ENCODE measurements at places on chromosomes 1 and 21.
A peak's percentile ranks its signal among the peaks of the same experiment; 100 is the strongest.

DNA sequence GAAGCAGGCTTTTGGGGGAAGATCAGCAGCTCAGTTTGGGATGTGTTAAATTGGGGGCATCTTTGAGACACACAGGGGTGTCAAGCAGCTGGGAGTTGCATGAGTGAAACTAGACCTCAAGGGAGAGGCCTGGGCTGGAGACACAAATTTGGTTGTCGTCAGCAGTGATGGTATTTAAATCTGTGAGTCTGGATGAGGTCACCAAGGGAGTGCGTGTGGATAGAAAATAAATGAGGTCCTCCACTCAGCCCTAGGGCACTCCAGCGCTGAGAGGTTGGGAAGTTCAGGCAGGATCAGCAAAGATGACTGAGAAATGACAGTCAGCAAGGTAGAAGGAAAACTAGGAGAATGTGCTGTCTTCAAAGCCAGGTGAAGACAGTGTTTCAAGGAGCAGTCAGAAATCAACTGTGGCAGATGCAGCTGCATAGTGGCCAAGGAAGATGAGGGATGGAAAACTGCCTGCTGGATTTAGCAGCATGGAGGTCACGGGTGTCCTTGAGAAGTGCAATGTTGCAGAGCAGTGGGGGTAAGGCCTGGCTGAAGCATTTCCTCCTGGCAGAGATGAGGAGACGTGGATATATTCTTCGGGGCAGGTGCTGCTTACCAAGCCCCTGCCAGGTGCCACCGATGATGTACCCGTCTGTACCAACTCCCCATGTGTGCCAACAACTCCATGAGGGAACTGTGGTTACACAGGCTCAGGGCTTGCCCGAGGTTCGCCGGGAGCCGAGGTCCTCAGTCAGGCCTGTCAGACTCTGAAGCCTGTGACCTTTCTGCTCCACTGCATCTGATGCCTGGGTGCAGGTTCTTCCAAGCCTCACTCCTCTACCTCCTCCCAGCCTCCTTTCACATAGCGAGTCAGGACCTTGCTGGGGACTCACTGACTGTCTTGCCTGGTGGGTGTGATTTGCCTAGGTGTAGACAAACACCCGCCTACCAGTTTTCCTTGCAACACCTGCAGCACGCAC lies 11.3 kb downstream of the MAP7D1 start:
- no peak for DNase-seq

DNA sequence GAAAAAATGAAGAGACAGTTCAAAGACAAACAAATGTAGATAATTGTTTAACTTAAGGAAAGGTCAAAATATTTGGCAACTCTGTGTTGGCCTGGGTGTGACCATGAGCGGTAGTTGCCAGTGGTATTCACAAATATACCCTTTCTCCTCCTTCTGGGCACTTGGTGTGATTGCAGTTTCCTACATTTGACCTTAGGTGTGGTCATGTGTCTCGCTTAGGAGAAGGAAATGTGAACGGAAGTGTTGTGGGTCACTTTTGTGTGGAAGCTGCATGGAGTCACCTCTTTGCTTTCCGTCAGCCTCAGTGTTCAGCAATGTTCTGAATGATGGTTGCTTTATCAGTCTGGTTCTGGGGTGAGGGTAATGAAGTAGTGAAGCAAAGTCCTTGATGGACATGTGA lies 3.4 kb upstream of the PCSK9 start:
- no peak for DNase-seq

DNA sequence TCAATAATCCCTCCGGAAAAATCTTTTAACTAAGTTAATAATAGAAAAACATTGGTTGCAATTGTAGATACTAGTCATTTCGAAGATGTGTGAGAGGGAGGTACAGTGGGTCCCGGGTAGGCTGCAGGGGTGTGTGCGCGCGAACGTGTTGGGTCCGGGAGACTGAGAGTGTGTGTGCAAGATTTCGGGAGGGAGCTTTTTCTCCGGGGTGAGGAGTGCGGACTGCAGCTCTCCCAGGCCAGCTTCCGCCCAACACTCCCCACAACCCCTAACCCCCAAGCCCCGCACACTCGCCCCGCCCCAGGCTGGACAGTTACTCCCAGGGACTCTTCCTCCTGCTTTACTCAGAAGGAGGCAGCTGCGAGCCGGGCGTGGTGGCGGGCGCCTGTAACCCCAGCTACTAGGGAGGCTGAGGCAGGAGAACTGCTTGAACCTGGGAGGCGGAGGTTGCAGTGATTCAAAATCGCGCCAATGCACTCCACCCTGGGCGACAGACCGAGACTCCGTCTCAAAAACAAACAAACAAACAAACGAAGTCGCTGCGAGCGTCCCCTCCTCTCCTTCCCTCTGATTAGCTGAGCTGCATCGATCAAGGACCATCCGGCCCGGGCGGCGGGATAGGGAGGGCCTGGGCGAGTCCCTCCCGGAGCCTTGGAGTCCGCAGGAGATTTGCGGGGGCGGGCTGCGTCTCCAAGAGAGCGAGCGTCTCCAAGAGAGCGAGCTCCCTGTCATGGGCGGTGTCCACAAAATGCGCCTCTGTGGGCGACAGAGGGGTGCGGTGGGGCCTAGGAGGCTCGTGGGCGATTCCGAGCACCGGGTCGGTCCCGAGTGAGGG lies 28.3 kb upstream of the PPM1J start:
- no peak for DNase-seq

DNA sequence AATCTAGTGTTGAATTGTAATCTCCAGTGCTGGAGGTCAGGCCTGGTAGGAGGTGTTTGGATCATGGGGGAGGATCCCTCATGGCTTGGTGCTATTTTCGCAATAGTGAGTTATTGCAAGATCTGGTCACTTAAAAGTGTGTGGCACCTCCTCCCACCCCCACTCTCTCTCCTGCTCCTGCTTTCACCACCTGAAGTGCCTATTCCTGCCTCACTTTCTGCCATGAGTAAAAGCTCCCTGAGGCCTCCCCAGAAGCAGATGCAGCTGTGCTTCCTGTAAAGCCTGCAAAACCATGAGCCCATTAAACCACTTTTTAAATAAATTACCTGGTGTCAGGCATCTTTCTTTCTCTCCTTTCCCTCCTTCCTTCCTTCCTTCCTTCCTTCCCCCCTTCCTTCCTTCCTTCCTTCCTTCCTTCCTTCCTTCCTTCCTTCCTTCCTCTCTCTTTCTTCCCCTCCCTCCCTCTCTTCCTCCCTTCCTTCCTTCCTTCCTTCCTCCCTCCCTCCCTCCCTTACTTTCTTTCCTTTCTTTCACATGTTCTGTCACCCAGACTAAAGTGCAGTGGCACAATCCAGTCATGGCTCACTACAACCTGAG lies 172.4 kb downstream of the C1orf21 start:
- DNase-seq: no peak

- no peak for DNase-seq
Measured at GRCh38 chr1:240701412-240701811, 89.5 kb upstream of the GREM2 start.

DNA sequence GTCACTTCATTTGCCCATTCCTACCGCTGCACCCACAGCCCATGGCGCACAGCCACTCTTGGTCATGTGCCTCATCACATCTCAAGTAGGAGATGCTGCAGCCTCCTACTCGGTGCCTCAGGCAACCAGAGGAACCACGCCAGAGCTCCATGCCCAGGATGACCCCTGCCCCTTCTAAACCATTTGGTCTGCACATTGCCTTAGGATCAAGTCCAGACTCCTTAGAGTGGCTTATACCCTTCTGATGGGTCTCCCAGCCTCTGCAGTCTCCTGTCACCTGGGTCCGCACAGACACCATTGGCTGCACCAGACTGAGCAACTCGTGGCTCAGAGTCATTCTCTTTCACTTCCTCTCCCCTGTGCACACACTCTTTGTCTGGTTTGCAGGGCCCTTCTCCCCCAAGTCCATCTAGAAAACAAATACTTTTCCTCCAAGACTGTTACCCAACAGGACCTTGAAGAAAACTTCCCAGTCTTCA lies 2.2 kb upstream of the ADORA3 start:
- DNase-seq: no peak

DNA sequence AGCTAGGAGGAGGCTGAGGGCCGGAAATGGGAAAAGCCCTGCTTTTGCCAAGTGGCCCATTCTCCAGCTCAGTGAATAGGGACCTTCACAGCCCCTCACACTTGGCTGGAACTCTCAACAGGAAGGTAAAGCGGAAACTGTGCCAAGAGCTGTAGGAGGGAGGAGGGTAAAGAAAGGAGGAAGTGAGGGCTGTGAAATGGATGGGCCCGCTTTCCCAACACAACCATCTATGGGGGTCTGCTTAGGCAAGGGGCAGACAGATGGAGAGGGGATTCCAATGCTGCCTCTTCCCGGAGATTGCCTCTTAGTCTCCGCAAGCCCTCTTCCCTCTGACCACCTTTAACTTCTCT lies 5.2 kb downstream of the INKA2 start:
- DNase-seq: no peak

- no peak for DNase-seq
Measured at GRCh38 chr1:61079898-61080336, 2.4 kb upstream of the NFIA start.

GRCh38 chr1:29563092-29563491 lies 326.8 kb downstream of the PTPRU start:
- DNase-seq: no peak

GRCh38 chr1:90411185-90411584 lies 305.9 kb downstream of the BARHL2 start:
- DNase-seq: no peak

- no peak for DNase-seq
Measured at GRCh38 chr1:205339717-205340116, 17.0 kb downstream of the KLHDC8A start.

- no peak for DNase-seq
Measured at GRCh38 chr1:161733526-161733925, 12.2 kb downstream of the FCRLB start.

- DNase-seq: no peak
Measured at GRCh38 chr1:86460998-86461397, 7.7 kb upstream of the CLCA1 start.

DNA sequence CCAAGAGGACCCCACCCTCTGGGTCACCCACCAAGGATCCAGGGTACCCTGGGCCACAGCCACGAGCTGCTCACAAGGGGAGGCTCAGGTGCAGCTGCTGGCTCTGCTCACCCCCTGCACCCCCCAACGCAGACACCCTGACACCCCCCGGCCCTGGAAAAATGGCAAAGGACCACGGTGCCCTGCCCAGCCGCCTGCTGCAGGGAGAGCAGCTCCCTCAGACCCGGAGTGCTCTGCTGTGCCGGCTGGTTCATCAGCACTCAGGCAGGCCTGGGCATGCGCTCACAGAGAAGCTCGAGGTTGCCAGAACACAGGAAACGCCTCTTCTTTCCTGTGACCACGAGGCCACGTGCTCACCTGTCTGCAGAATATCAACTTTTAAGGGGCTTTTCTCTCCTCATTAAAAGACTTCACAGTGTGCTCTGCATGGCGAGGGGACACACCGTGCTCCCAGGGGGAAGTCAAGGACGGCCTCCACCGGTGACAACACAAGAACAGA lies 4.3 kb upstream of the C1QTNF12 start:
- peak; percentile 31 for DNase-seq

DNA sequence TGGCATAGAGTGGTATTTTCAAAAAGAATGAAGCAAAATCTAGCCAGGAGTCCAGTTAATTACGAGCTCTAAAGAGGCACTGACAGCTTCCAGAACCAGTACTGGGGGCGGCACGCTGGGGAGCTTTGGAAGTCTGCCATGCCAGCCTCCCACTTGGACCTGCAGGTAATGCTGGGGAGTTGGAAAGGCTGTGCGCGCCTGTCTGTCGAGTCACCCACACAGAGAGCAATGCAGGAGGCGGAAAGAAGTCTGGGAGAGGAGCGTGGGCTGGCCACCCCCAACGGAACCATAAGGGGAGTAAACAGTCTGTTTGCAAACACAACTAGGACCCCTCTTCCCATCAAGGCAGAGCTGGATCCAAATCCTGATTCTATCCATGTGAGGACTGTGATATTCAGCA lies 84.5 kb downstream of the BEND5 start:
- DNase-seq: no peak

DNA sequence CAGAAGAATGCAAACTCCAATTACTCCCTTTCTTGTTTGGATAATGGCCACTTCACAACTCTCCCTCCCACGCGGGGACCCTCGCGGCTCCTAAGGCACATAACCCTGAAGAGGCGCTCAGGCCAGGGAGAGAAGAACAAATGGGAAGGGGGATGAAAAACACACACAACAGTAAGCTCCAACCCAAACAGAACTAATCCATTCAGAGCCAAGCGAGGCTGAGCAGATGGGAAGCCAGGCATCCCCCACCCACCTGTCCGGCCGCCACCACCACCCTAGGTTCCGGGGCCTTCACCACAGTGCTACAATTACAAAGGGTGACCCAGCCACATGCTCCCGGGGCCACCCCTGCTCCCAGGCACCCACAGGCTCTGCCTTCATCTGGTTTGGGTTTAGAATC lies 101.5 kb downstream of the MRPL37 start:
- DNase-seq: no peak

DNA sequence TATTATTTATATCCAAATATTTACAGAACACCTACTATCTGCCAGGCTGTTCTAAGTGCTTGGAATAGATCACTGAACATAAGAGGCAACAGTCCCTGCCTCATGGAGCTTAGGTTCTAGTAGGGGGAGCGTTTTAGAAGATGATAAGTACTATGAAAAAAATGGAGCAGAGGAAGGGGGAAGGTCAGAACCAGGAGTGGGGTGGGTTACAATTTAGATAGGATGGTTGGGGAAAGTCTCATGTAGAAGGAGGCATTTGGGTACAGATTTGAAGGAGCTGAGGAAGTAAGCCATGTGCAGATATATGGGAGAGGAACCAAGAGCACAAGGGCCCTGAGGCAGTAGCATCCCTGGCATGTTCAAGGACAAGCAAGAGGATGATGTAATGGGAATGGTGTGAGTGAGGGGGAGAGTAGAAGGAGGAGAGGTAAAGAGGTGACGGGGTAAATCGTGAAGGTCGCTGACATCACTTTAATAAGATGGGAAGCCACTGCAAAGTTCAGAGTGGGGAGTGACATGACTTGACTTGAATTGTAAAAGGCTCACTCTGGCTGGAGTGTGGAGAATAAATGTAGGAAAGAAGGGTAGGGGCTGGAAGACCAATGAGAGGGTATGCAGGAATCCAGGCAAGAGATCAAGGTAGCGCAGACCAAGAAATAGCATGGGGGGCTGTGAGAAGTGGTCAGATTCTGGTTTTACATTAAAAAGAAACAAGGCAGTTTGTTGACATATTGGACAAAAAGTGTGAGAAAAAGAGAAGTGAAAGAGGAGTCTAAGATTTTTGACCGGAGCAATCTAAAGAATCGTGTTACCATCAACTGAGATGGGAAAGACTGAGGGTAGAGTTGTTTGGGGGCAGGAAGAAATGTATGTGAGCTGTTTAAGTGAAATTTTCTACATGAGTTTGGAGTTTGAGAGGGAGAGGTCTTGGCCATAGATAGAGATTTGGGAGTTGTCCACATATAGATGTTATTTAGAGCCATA lies 92.6 kb downstream of the LPAR3 start:
- no peak for DNase-seq

- no peak for DNase-seq
Measured at GRCh38 chr21:24955275-24955961, 651.9 kb downstream of the MRPL39 start.

GRCh38 chr1:41777695-41778094 lies 141.0 kb downstream of the HIVEP3 start:
- no peak for DNase-seq

DNA sequence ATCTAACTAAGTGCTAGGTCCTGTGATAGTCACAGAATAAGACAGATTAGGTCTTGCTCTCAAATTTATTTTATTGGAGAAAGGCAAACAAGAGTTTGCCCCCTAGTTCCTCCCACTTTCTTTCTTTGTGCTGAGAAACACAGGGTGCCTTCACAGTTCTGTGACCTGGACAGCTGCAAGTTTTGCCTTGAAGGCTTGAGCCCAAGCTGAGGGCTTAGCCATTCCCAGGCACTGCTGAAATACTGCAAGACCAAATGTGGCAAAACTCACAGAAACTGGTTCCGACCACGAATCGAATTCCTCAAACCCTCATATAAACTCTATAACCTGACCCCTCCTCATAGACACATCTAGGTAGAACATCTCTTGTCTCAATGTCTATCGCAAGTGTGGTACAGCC lies 227.9 kb downstream of the RERE start:
- DNase-seq: no peak
